ENCODE measurements at places on chromosomes 11 and 22.

- DNase-seq: no peak
Measured at GRCh38 chr11:95676308-95676707, 113.3 kb downstream of the FAM76B start.

DNA sequence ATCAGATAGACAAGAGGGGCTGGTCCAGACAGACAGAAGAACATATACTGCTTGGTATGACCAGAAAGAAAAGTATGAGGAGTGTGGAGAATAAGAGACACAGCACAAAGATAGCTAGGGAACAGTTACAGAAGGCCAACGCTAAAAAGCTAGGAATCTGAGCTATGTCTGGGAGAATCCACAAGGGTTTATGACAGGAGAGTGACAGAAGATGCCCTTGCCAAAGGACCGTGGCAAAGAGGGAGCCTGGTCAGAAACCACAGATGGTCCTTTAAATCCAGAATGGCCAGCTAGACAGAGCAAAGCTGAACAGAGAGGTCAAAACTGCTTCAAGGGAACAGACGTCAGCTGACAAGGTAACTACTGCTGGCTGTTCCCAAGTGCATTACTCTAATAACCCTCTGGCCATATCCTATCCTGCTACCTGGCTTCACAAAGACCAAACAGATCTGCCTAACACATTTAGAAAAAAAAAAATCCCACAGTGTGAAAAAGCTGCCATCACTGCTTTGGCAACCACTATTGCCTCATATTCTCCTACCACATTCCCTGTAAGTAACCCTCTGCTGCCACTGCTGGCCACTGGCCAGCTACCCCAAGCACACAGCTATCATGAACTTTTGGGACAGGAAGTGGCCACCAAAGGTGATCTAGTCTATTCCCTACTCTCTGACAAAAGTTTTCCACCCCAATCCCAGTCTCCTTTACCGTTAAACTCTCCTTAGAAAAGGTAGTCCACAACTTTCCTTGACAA is 7.3 kb downstream of the SERGEF start:
- DNase-seq: no peak

DNA sequence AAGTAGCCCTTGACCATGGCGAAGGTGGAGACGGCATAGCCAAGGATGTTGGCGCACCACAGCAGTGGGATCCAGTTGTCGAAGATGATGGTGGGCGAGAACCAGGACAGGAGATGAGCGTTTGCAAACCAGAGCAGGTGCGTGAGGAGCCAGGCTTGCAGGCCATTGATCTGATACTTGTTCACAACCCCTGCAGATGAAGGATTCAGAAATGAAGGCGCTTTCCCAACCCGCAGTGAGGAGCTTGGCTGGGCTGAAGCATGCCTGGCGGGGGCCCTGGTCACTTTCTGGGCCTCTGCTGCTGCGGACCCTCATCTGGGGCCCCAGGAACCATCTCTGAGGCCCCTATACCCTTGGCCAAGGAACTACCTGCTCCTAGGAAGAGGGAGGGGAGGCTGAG is 6.9 kb downstream of the DHCR7 start:
- DNase-seq: no peak

DNA sequence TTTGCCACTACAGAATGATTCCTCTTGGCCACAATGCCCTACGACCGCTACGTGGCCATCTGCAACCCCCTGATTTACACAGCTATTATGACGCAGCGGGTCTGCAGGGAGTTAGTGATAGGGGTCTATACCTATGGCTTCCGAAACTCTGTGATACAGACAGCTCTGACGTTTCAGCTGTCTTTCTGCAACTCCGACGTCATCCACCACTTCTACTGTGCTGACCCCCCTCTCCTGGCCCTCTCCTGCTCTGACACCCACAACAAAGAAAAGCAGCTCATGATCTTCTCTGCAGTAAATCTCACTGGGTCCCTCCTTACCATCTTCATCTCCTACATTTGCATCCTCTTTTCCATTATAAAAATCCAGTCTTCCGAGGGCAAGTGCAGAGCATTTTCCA is 52.3 kb upstream of the OR5P2 start:
- no peak for DNase-seq

- DNase-seq: no peak
Measured at GRCh38 chr11:11415901-11416300, 62.9 kb upstream of the CSNK2A3 start.

DNA sequence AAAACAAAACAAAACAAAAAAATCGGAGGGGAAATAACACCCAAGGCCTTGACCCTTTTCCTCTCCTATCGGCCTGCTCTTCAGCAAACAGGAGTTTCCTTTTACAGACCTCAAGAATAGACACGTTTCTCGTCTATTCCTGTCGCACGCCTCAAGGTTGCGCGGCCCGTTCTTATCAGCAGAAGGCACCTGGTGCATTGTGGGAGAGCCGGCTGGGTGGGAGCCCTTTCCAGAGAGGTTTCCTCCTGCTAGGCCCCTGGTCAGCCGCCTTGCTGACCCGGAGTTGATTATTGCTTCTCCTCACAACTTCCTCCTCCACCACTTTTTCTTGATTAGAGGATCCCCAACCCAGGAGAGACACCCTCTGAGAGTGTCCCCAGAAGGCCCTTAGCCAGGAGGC is 497.3 kb downstream of the MIAT start:
- DNase-seq: no peak

- peak; percentile 87 for DNase-seq
Measured at GRCh38 chr11:110907629-110908028, 195.4 kb upstream of the ARHGAP20 start.

GRCh38 chr11:58067685-58068084 is 36.9 kb downstream of the OR6Q1 start:
- no peak for DNase-seq

DNA sequence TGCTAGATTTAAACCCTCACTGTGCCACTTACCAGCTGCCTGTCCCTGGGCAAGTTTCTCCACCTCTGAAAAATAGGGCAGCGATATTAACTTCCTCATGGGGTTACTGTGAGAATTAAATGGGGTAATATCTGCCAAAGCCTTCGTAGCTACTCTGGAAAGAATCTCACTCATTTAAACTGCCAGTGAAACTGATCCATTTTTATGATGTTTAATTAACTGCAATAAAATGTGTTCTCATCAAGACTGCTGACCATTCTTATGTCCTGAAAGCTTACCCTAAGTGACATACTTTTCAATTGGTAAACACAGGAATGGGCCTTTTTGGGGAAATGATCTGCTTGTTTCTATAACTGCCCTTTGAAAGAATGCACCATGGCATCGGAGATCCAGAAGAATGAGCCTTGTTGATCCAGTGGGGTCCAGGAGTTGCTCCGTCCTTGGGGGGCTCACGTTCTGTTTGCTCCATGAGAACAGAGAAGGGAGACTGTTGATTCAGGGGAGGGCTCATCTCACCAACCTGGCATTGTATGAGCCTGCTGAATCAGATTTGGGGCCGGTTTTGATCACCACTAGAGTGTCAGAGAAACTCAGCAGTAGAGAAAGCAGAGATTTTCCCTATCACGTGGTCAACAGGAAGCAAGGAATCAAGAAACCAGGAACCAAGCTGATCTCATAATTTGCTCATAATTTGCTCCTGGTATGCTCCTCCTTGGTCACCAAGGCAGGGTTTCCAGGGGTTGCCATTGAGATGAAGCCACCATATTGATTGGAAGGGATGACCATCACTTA is 7.0 kb upstream of the CCDC86 start:
- no peak for DNase-seq

DNA sequence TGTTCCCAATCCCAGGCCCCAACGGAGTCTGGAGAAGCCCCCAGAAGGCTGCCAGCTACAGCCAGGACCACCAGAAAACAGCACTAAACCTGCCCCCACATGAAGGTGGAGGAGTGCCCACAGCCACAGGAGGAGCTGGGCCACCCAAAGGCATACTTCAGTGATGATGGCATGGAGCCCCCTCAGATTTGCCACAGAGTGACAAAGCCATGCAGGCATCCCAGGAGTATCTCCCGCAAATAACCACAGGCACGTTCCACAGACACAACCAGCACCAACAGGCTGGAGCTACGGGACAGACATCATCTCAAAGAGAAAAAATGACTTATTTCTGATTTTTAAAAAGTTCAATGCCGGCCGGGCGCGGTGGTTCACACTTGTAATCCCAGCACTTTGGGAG is 10.6 kb downstream of the CARS1 start:
- DNase-seq: no peak

GRCh38 chr11:113859665-113860064 is 15.7 kb downstream of the USP28 start:
- no peak for DNase-seq

GRCh38 chr11:17574141-17575091 is 27.4 kb downstream of the OTOG start:
- no peak for DNase-seq

- DNase-seq: no peak
Measured at GRCh38 chr11:44430140-44430539, 120.2 kb upstream of the ALX4 start.

DNA sequence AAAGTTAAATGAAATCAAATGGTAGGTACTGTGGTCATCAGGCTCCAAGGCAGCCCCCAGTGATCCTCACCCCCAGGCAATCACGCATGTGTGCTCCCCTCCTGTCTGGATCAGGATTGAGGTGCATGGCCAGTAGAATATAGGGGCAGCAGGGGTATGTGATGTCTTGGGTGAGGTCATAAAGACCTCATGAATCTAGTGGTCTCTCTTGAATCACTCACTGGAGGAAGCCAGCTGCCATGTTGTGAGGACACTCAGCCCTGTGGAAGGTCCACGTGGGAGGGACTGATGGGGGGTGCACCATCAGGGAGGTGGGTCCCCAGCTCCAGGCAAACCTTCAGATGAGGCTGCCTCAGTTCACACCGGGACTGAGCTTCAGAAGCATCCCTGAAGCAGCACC is 6.8 kb upstream of the IL17REL start:
- DNase-seq: no peak

DNA sequence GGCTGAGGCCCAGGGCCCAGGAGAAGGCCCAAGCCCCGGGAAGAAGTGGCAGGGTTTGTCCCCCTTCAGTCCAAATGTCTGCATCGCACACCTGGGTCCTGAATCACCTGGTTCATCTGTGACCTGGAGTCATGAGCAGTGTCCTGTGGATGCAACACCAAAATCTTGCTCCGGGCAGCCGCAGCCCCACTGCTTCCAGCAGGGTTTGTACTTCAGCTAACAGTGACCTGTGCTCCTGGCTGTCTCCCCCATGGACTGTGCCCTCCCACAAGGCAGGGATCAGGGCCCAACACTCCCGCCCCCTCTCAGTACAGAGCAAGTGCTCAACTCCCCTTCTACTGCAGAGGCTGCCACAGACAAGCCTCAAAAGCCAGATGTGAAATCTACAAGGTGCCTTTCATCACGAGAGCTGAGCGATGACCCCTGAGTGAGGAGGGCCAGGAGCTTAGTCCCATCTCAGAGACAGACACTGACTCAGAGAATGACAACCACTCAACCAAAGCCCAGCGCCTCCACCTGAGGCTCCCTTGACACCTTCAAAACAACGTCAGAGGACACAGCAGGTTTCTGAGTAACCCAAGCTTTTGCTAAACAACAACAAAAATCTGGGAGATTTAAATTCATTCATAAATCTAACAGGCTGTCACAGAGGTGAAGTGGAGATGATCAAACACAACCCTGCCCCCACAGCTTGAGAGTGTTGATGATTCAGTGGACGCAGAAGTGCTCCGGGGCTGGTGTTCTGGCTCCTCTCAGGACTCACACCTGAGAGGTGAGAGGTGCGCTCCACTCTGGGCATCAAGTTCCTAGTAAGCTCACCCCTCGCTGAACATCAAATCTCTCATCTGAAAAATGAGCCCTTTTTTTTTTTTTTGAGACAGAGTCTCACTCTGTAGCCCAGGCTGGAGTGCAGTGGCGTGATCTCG is 3.4 kb downstream of the KIAA0930 start:
- DNase-seq: no peak

DNA sequence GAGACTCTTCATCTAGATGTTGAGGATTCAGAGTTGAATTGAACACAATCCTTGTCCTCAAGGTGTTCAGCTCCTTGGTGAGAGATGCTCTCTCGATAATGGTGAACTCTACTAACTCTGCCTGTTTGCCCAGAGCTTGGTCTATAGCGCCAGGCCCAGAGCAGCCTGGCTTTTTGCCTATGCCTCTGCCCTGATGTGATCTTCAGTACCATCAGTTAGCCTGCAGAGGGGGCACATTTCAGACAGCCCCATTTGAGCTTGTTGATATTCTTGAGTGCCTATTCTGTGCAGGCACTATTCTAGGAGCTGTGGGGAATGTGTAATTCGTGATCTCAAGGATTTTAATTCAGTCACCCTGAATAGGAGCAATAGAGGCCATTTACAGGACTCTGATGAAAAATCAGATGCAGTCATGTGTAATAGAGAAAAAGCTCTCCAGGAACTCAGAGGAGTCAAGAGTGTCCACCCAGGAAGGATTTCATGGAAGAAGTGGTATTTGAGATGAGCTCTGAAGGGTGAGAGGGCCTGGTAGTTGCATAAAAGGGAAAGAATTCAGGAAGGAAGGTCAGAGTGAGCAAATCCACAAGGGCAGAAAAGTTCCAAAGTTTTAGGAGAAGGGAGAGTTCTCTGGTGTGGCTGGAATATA is 19.3 kb downstream of the GTPBP1 start:
- peak; percentile 26 for DNase-seq
